ENCODE measurements at places on chromosomes 6 and 20.

GRCh38 chr20:58984691-58985090, 3.6 kb downstream of the NELFCD start:
- no peak for DNase-seq

DNA sequence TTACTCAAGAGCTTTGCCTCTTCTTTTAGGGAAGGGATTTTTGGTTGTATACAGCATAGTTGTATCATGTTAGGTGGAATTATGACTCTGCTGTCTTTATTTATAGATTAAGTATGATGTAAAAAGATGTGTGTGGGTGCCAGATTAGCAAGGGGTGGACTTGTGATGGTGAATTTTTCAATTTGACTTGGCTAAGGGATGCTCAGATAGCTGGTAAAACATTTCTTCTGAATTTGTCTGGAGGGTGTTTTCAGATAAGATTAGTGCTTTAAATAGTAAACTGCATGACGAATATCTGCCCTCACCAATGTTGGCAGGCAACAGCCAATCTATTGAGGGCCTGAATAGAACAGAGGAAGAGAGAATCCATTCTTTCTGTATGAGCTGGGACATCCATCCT, 173.3 kb upstream of the TNFAIP3 start:
- DNase-seq: no peak

DNA sequence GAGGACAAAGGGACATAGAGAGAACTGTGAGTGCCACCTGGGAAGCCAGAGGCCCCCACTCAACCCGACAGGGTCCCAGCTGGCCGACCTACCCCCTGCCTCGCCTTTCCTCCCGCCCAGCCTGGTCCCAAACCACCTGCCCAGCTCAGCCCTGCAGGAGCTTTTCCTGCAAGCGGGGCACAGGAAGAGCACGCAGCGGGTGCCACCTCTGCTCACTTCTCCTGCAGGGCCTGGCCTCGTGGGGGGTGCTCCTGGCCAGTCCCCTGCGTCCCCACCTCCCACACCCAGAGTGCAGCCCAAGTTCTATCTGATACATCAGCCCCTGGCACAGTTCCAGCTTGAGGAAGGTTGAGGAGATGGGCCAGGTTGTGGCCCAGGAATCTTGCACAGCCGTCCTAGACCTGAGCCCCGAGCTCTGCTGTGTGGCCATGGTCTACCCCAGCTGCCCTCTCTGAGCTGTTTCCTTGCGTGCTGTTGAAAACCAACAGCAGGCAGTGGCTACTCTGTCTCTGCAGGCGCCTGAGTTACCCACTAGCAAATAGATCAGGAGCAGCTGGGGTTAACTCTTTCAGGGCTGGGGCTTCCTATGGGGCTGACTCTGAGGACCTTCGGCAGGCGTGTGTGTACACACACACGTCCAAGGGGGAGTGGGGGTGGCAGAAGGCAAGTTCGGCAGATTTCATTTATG, 1.7 kb downstream of the NECAB3 start:
- DNase-seq: no peak

DNA sequence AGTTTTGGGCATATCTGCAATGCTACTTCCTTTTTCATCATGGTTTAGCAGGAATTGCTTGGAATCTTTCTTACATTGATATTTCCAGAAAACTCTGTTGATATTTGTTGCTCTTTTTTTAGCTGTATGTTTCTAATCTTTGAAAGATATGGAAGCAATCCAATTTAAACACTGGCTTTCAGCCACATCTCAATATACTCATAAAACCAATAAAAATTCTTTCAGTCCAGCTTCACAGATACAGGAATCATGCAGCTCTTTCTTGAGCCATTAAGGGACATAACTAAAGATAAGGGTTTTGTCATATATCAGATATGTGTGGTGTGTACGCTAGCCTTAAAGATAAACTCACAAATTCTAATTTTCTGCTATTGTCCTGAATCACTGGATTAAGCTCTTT, 47.4 kb downstream of the PKIB start:
- no peak for DNase-seq

DNA sequence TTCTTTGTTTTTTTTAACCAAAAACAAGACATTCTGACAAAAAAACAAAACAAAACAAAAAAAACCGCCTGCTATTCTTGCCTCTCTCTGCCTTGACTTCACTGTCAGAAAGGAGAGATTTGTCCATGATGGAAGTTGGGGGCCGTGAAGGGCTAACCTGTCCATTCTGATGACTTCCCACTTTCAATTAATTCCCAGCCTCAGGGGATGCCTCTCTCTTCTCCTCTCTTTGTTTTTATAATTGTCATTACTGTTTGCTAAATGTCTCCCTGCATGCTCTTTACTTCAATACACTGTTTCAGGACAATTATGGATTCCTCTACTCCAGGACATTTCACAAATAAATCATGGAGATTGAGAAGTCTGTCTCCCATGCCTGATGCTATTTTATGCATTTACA, 130.5 kb upstream of the CNR1 start:
- no peak for DNase-seq

GRCh38 chr6:143689852-143690251, 12.1 kb downstream of the PHACTR2 start:
- no peak for DNase-seq

GRCh38 chr20:8304124-8304816, 172.2 kb downstream of the PLCB1 start:
- DNase-seq: no peak

DNA sequence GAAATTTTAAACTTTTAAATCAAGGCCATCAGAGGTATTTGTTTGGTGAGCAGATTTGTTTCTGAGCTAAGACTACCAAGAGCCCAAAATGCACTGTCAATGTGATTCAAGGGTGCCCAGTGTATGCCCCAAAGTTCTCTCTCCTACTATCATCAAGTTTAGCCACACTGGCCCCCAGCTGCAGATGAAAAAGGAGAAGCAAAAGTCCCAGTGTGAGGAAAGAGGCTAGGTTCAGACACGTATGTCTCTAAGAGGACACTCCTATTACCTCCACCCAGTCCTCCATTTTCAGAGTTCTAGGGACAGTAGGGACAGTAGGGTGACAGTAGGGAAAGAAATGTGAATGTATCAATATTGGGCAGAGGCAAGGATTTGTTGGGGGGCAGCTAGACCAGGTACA, 230.8 kb downstream of the CD83 start:
- DNase-seq: no peak

- DNase-seq: peak; percentile 66
Measured at GRCh38 chr6:37011656-37012378, 6.4 kb downstream of the FGD2 start.

- DNase-seq: no peak
Measured at GRCh38 chr6:113480616-113481015, 376.5 kb upstream of the MARCKS start.

- no peak for DNase-seq
Measured at GRCh38 chr20:36200451-36200850, 35.8 kb upstream of the AAR2 start.

DNA sequence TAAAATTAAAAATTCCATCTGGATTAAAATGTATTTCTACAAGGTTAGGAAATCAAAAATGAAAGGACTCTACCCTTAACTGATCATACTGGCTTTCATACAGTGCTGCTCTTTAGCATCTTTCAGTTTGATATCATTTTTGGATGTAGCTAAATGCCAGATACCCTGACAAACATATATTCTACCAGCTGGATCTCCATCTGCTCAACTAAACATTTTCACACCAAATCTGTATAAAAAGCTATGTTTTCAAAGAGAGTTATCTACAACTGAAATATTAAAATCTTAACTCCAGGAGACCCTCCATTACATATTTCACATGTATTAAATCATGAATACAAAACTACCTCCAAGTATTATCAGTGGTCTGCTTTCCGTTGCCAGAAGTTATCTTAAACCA, 95.7 kb downstream of the EPHA7 start:
- DNase-seq: no peak

DNA sequence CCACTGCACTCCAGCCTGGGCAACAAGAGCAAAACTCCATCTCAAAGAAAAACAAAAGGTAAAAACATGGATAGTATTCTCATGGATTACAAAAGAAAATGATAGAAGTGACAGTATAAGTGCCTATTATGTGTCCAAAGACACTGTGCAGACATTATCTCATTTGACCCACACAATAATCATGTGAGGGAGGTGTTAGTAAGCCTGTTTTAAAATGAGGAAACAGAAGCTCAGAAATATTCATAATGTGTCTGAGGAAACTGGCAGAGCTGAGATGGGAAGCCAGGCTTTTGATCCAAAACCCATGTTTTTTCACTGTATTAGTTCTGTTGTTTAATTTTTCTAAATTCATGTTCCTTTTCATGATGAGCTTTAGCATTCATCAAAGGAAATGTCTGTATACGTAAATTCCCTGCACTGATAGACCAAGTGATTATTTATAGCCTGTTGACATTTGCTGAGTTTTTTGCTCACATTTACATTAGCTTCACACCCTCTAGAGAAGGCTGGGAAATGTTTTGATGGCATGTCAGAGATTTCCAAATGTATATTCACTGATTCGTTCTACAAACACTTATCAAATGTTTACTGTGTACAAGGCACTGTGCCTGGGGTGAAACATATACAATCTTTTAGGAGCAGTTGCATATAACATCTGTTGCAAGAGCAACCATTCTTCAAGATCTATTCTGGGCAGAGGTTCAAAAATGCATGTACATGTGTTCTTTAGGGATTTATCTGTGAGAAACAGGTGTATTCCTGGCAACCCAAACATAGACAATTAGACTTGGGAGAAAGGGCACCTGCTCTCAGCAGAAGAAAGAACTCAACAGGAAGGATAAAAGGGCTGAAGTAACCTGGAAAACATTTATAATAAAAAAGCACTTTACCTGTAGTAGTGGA, 331.5 kb downstream of the SAMD5 start:
- no peak for DNase-seq

DNA sequence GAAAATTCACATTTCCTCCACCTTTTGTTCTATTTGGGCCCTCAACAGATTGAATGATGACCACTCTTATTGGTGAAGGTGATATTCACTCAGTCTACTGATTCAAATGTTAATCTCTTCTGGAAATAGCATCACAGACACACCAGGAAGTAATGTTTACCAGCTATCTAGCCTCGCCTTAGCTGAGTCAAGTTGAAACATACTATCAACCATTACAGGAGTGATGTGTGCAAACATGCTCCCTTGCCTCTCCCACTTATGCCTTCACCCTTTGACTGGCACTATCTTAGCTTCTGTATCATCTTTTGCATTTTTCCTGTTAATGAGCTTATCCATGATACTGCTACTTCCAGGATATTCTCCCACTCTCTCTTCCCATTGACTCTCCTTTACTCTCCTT, 191.9 kb downstream of the CENPW start:
- DNase-seq: no peak

- DNase-seq: no peak
Measured at GRCh38 chr6:38152620-38153019, 333.1 kb downstream of the ZFAND3 start.
